Activated CD4-positive, alpha-beta T cell treated with anti-CD3 and anti-CD28 coated beads for 48 hours (primary cell): ENCODE measurements at places on chromosomes 7 and 10.
A peak's percentile ranks its signal among the peaks of the same experiment; 100 is the strongest.

- DNase-seq = no peak
Measured at GRCh38 chr7:128454808-128455542, 703 bp upstream of the HILPDA start.

- no peak for DNase-seq
Measured at GRCh38 chr10:96695366-96695765, 24.9 kb downstream of the PIK3AP1 start.

- DNase-seq = no peak
Measured at GRCh38 chr7:153838591-153838990, 213.6 kb upstream of the DPP6 start.

DNA sequence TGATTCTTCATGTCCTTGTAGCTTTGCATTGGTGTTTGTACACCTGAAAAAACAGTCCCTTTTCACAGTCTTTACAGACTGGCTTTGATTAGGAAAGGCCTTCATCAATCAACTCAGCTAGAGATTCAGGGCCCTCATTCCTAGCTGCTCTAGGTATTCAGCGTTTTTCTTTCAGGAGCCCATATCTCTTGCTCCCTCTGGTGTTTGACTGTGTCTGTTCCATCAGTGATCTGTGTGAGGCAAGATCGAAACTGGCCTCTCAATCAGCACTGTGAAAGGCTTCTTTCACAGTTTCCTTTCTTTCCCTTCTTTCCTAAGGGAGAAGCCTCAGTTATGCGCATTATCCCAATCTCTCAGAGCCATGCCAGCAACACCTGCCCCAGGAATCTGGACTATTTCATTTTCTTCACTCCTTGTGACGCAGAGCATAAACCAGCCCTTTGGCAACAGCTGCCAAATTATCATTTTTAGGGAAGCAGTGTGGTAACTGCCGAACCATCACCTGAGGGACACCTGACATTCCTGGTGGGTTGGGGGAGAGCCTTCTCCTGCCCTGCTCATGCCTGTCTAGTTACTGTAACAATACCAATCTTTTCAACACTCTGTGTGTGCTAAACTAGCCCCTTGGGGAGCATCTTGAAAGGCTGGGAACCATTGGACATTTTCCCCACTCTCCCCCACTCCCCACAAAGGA lies 75.7 kb upstream of the CCDC71L start:
- DNase-seq = peak; percentile 53

- DNase-seq = no peak
Measured at GRCh38 chr10:5782174-5782573, 31.1 kb downstream of the GDI2 start.

- no peak for DNase-seq
Measured at GRCh38 chr7:101625031-101625791, 3.9 kb downstream of the MYL10 start.

GRCh38 chr7:28988810-28989209 lies 30.7 kb upstream of the TRIL start:
- no peak for DNase-seq

DNA sequence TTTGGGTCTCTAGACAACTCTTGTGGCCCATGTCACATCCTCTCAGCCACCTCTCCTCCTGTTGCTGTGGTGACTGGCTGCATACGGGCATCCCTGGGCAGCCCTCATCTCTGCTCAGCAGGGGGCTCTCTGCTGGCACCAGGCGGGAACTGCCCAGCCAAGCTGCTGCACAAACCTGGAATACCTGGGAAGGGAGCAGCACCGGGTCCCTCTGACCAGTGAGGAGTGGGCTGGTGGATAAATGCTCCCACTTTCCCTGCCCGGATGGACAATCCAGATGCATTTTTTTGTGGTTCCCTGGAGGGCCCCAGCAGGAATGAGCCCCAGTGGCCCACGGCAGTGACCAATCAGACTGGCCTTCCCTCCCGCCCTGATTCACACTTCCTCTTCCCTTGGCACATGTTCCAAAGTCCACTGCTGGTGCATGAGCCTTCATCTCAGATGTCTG lies 21.9 kb downstream of the GRID1 start:
- DNase-seq = no peak

- DNase-seq = no peak
Measured at GRCh38 chr7:41148521-41148951, 554.4 kb downstream of the INHBA start.

- DNase-seq = no peak
Measured at GRCh38 chr10:102673236-102673818, 29.0 kb downstream of the TRIM8 start.

DNA sequence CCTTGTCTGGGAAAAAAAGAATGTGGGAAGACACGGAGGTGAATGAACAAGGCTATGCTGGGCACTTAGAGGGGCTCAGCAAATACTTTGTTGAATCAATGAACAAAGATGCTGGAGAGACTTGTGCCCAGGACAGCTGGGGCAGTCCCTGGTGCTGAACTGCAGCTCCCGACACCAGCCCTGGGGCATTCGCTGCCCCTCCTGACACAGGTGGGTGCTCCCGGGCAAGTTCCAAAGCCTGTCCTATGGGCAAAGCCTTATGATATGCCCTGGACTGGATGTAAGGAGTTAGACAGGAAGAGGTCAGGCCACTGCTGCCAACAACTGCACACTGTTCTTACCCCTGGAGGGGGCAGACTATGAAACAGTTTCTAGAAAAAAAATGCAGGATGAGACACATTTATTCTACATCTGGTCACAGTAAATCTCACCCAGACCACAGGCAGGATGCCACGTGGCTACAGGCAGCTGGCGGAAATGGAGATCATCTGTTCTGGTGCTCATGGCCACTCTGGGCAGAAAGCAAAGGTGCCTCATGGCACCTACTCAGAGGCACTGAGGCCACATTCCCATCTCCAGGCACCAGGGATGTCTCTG lies 21.9 kb upstream of the FRAT2 start:
- no peak for DNase-seq
